ENCODE measurements at places on chromosomes 16 and 17. TPM values are rescaled to one million over a fixed set of nuclear protein-coding genes. Genes with fewer than 3 reads are reported as not detected.

Gene RBFOX1
- not detected for total RNA-seq

Gene RAP1GAP2
- total RNA-seq, result 12.9 TPM

Gene OTOP3
- not detected for total RNA-seq

Gene CACNG3
- not detected for total RNA-seq

Gene TMEM114
- total RNA-seq, result not detected

Gene CDH1
- not detected for total RNA-seq

Gene FADS6
- not detected for total RNA-seq

Measured in articular chondrocyte of knee joint (primary cell).